Activated gamma-delta T cell (primary cell): ENCODE measurements at places on chromosomes 12 and 14.
A peak's percentile ranks its signal among the peaks of the same experiment; 100 is the strongest.

DNA sequence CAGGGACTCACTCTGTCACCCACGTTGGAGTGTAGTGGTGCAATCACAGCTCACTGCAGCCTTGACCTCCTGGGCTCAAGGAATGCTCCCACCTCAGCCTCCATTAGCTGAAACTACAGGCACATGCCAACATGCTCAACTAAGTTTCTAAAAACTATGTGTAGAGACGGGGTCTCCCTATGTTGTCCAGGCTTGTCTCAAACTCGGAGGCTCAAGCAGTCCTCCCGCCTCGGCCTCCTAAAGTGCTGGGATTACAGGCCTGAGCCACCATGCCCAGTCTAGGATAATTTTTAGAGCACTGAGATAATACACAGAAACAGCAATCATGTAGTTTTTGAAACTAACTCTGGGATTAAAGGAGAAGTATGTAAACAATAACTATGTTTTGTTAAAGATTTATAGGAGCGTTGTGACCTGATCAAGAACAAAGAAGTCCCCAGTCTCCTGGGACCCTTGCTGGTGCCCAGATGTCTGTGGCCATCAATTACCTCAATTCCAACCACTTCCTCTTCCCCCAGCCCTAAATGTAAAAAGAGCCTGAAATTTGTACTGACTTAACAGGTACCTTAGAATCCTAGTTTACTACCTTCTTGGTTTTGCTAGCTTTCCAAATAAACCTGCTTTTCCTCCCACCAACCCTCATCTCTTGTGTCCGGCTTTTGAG lies 28.9 kb upstream of the EGLN3 start:
- no peak for DNase-seq

GRCh38 chr14:49250517-49250916 lies 335.7 kb downstream of the RPS29 start:
- no peak for DNase-seq

DNA sequence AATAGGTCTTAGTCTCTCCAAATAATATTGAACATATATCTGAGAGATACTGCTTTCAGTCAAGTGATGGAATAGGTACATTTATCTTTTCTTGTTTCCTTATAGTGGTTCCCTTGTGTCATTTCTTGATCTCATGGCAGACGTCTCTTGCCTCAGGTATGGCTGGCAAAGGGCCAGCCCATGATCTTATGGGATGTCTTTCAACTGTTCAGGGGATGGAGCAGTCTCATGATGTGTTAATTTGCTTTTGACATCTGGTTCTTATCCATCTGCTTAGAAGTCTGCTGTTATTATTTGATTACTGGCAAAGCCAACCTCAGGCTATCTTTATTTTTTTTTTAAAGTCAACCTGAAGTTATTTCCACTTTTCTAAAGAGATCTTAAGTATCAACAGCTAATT lies 262.9 kb downstream of the TMEM117 start:
- DNase-seq = no peak

- DNase-seq = no peak
These were observed 207.0 kb downstream of the ATP23 start for GRCh38 chr12:58148405-58148804.

DNA sequence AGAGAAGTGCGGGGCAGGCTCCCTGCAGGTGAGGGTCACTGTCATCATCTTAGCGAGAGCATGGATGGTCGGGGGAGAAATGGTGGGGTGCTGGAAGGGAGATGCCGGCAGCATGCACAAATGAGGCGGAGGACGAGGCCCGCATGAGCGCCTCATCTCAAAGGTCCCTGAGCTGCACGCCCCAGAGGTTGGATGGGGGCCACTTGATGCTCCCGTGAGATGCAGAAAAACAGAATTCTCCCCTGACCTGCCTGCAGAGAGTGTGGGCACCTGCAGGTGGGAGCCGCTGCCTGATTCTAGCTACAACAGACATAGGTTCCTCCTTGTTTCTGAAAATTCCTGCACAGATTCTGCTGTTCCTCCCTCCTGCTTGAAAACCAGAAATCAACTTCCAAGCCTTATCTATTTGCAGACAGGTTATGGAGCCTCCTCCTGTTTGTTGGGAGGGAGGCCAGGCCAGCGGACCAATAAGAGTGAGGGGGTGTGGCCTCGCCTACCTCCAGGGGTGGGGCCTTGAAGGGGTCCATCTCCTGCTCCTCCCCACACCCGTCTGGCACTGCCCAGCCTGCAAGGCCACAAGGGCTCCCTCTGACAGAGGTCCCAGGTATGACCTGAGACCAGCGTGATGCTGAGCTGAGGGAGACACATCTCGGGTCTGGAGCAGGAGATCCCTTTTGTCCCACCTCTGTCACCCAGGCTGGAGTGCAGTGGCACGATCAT lies 67.2 kb downstream of the KDM2B start:
- no peak for DNase-seq

- no peak for DNase-seq
These were observed 92.8 kb downstream of the NINJ2 start for GRCh38 chr12:570435-570920.

GRCh38 chr14:102256716-102257115 lies 48.2 kb downstream of the MOK start:
- no peak for DNase-seq

DNA sequence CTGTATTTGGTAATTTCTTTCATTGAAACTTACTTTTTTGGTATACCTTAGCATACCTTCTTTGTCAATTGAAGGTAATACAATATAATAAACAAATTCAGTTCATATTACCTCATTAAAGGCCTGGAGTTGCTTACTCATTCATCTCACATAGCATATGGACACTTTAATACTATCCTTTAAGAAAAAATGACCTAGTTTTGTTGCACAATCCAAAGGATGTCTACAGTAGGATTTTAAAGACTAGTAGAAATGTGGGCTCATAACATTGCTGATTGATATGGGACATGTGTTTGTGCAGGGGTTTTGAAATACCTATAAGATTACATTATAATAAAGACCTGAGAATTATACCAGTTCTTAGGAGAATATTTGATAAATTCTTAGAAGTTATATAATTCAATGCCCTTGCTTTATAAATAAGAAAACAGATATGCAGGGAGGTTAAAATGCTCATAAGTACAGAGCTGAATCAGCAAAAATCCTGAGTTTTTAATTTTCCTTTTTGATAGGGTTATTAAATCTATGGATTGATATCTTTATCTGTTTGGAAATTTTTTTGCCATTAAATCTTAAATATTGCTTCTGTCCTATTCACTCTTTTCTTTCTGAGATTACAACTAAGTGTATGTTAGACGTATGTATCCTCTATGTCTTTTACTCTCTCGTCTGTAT lies 352.1 kb downstream of the ATP23 start:
- DNase-seq = no peak

- DNase-seq = no peak
These were observed 635.5 kb downstream of the SLC16A7 start for GRCh38 chr12:60231303-60231702.

- no peak for DNase-seq
These were observed 3.6 kb upstream of the DNAJC22 start for GRCh38 chr12:49342914-49343731.

- DNase-seq = no peak
These were observed 153.6 kb downstream of the ATP23 start for GRCh38 chr12:58095002-58095401.

DNA sequence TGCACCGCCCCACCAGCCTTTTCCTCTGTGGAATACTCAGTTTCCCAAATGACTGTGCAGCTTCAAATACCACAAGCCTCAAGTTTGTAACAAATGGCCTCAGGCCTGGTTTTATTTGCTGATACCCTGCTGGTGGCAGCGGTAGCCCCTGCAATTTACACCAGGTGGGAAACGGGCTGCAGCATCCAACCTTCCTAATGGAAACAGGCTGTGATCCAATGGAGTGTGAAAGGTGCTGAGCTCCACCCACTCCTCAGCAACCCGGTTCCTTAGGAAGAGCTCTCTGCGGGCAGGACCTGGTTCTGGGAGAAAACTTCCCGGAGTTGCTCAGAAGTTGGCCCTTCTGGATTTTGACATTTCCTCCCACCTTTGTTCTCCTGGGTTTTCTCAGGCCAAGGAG lies 41.7 kb upstream of the LTA4H start:
- DNase-seq = no peak

- DNase-seq = no peak
These were observed 1.9 kb downstream of the LRP1-AS start for GRCh38 chr12:57145460-57146059.

GRCh38 chr12:80655751-80656150 lies 51.7 kb upstream of the MYF6 start:
- DNase-seq = no peak

DNA sequence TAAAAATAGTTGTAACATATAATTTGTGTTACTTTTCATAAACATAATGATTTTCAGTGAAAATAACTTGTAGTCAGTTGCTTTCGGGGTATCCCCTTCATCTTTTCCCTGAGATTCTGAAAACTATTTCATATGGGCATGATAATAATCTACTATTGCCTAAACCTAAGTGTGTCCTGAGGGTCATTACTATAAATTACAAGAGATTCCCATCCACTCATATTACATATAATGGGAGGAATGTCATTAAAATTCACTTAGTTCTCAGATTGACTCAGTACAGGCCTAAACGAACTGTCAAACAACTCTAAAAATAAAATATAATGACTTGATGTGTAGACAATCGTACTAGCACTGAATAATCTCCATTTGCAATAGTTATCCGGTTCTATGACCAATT lies 72.7 kb downstream of the PTPRR start:
- no peak for DNase-seq

DNA sequence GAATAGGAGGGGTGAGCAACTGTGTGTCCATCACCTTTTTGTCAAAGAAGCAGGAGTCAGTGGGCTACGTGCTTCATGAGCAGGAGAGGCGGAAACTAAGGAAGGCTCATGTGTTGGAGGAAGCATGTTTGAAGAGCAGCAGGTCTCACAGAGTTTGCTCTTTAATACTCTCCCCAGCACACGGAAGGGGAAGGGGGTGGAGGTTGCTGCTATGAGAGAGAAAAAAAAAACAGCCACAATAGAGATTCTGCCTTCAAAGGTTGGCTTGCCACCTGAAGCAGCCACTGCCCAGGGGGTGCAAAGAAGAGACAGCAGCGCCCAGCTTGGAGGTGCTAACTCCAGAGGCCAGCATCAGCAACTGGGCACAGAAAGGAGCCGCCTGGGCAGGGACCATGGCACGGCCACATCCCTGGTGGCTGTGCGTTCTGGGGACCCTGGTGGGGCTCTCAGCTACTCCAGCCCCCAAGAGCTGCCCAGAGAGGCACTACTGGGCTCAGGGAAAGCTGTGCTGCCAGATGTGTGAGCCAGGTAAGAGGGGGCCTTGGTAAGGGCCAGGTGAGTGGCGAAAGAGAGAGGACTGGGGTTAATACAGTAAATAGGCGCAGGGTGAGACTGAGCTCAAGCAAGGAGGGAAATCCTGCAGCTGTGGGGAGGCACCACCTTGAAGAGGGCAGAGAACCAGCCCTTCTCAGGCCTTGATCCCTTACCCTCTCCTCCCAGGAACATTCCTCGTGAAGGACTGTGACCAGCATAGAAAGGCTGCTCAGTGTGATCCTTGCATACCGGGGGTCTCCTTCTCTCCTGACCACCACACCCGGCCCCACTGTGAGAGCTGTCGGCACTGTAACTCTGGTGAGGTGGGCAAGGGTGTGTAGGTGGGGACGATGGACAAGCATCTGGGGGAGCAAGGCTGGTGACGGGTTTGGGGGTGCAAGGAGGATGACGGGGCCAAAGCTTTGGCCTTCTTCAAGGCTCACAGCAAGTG lies at the start of gene CD27:
Gene CD27, plus strand, starts transcription at position 252 of the 985 bp plus-strand sequence. Its CDS starts 141 bp downstream, at position 393.
- DNase-seq = no peak

DNA sequence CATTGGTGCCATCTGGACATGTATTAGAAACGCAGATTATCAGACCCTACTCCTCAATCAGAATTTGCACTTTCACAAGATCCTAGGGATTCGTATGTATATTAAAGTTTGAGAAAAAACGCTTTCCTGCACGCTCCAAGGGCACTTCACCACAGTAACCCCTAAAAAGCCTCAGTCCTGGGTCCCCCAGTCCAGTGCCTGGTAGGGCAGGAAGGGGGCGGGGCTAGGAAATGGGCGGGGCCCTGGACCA lies 369 bp downstream of the DEPDC4 start:
- DNase-seq = peak; percentile 73

DNA sequence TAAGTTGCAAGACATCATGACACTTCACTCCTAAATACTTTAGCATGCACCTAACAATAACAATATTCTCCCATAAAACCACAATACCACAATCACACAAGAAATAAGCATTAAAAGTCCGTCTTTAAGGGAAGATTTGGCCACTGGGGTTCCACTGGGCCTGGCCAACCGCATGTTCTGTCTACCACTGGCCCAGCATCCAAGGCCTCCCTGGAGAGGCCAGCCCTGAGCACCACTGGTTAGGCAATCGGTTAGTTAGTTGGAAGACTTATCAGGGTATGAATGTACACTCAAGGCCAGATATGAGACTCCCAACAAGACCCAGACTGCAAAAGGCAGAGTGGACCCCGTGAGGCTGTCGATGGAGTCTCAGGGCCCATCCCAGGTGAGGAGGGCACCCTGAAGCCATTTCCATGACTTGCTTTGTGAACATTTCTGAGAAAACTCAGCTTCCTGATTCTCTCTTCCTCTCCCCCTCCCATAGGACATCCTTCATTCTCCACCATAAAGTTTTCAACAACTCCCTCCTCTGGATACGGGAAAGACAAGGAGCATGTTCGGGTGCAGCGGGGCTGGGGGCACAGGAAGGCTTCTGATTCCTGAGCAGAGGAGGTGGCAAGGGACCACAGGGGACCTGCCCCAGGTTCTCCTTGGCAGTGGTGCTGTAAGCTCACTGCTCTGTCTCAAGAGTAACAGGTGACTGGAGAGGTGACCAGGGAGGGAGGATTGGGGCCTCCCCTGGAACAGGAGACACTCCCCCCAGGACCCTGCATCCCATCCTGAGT lies 5.9 kb downstream of the PXN start:
- no peak for DNase-seq

DNA sequence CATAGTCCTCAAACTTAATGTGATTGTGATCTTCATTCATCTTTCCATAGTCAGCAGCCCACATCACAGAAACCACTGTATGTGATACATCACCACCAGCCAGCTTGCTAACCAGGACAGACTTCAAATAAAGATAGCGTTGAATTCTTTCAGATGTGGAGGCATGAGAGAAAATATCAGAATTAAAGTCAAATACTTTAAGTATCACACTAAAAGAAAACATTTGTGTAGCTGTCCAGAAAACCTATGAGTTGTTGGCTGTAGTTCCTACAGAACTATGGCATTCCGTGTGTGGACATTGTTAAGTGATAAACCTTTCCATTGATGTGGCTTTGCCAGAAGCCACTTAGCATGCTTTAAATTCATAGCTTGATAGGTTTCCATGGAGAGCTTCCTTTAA lies 105.1 kb downstream of the LLPH start:
- DNase-seq = no peak

DNA sequence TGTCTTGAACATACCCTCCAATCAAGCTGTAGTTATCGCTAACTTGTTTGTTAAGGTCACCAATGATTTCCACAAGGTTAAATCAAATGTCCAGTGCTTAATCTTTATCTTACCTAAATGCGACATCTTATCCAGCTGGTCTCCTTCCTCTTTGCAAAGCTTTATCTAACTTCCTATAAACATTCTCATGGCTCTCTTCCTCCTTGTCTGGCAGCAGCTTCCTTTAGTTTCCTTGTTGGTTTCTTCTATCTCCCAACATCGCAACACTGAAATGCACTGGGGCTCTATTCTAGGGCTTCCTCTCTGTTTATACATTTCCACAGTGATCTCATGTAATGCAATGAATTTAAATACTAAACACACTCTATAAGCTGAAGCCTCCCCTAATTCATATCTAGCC lies 28.7 kb downstream of the UBE2N start:
- no peak for DNase-seq
